ENCODE measurements at places on chromosomes 16 and 17.

- no peak for DNase-seq
These were observed 376 bp upstream of the STAC2 start for GRCh38 chr17:39225959-39226683.

- DNase-seq = no peak
These were observed 18.5 kb downstream of the RAP1GAP2 start for GRCh38 chr17:2814481-2815341.

- no peak for DNase-seq
These were observed 375 bp downstream of the STUB1 start for GRCh38 chr16:680625-680945.

- no peak for DNase-seq
These were observed 983 bp downstream of the VAT1L start for GRCh38 chr16:77789085-77790008.

GRCh38 chr16:66712512-66712911 is 16.0 kb upstream of the CMTM4 start:
- DNase-seq = no peak

All from fibroblast of the conjunctiva (primary cell).